Placental pericyte (primary cell): ENCODE measurements at places on chromosomes 2 and 18. TPM values are rescaled to one million over a fixed set of nuclear protein-coding genes. Genes with fewer than 3 reads are reported as not detected.

Gene DUSP2
- 0.57 TPM in 1 of 2 replicates, not detected in the other for total RNA-seq

Gene IL1RL1
- total RNA-seq = 0.22 and 0.57 TPM in 2 replicates

Gene LIPT1
- 2.0 and 4.4 TPM in 2 replicates for total RNA-seq

Gene CD28
- total RNA-seq = not detected in 2 replicates

Gene RFTN2
- total RNA-seq = 4.0 TPM in 1 of 2 replicates, not detected in the other

Gene SIX3
- not detected in 2 replicates for total RNA-seq

Gene STARD6
- total RNA-seq = not detected in 2 replicates

Gene DUSP19
- total RNA-seq = 0.88 and 2.9 TPM in 2 replicates

Gene SNED1
- 2.2 and 16.6 TPM in 2 replicates for total RNA-seq

Gene CLEC4F
- total RNA-seq = not detected in 2 replicates

Gene B3GNT7
- 0.14 and 0.44 TPM in 2 replicates for total RNA-seq

Gene UGT1A4
- total RNA-seq = not detected in 2 replicates

Gene FZD7
- total RNA-seq = 19.0 and 31.8 TPM in 2 replicates

Gene SLC30A3
- total RNA-seq = 0.14 TPM in 1 of 2 replicates, not detected in the other

Gene PSD4
- total RNA-seq = 0.66 and 1.1 TPM in 2 replicates

Gene ALKAL2
- not detected in 2 replicates for total RNA-seq

Gene MC4R
- total RNA-seq = not detected in 2 replicates
